ENCODE measurements at places on chromosomes 6 and 20.
A peak's percentile ranks its signal among the peaks of the same experiment; 100 is the strongest.

GRCh38 chr6:39906318-39906761 lies 27.9 kb downstream of the MOCS1 start:
- DNase-seq = no peak

GRCh38 chr6:167750956-167751358 lies 75.8 kb upstream of the AFDN start:
- DNase-seq = no peak

DNA sequence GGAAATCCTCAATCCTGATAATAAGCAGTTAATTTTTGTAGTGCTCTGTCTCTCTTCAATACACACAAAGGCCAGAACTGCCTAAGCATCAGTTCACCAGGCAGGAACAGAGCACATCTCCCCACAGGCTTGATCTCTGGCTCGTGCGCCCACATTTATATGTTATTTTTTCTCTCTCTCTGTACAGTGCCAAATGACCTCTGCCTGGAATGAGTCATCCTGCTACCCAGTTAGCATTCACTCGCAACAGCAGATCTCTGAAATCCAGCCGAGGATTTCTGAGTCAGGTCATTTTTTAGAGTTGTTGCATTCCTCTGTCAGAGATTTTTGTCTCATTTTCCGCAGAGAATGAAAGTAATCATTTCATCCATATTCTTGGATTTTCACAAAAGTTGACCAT lies 107.1 kb downstream of the COL12A1 start:
- no peak for DNase-seq

GRCh38 chr20:13654463-13655023 lies 15.8 kb upstream of the TASP1 start:
- no peak for DNase-seq

DNA sequence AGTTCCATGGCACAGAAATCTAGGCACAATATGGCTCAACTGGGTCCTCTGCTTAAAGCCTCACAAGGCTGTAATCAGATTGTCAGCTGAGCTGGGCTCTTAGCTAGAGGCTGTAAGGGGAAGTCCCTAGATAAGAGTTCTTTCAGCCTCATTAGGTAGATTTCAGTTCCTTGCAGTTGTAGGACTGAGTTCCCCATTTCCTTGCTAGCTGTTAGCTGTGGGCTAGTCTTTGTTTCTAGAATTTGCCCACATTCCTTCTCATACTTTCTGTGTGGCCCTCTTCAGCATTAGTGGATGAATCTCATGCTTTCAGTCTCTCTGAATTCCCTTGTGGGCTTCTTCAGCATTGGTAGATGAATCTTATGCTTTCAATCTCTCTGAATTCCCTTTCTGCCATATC lies 71.0 kb upstream of the MRAP2 start:
- no peak for DNase-seq

DNA sequence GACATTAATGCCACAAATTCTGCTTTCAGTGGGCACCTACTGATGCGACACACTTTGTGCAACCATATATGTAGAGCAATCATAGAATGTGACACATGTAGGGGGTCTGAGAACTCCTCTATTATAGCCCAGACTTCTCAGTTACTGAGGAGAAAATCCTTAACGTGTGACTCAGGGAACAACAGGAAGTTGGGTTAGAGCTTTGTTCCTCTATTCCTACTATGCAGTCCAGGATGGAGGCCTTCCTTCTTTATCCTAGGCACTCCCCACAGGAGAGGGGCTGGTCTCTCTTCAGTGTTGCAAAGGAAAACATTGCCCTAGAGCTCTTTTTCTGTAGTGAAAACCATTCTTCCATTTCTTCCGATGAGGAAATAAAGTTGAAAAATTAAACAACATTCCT lies 39.6 kb upstream of the RCAN2 start:
- no peak for DNase-seq

DNA sequence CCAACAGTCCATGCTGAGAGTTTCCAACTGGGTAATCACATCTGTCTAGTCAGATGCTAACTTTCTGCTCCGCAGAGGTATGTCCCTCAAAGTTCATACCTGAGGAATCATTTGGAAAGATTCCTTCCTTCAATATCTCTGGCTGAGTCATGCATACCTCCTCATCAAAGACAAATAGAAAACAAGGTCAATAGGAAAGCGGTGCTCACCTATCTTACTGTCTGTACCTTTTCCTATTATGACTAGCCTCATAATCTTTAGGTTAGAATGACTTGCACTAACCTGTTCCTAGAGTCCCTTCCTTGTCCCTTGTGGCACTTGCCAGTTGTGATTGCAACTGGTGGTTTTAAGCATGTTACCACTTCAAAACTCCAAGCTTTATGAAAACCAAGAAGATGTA lies 78.2 kb upstream of the PTPRK start:
- DNase-seq = no peak

DNA sequence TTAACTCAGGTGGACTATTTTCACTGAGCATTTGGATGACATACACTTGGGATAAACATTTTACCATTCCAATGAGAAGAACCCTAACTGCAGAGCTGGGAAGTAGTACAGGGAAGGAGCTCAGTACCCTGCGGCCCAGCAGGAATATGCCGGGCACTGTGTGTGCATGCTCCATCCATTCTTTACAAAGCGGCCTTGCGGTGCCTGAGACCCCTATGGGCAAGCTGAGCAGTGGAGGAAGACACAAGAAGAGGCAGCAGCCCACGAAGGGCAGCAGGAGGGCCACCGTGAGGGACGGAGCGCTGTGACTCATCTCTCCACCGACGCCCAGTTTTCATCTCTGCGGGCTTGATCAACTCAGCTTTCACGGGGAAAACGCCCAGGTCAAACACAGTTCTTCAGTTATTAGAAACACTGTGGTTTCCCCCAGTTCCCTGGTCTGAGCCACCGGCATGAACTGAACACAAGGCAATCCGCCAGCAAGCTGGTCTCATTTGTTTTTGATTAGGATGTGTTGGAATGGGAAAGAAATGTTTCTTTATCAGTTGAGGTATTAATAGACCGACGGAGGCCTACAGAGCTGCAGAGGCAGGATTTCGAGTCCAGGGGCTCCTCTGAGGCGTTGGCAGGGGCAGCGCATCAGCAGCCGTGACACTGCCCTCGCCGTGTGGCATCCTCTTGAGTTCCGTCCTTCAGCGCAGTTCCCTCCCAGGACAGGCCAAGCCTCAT lies 44.9 kb downstream of the IRF4 start:
- no peak for DNase-seq

DNA sequence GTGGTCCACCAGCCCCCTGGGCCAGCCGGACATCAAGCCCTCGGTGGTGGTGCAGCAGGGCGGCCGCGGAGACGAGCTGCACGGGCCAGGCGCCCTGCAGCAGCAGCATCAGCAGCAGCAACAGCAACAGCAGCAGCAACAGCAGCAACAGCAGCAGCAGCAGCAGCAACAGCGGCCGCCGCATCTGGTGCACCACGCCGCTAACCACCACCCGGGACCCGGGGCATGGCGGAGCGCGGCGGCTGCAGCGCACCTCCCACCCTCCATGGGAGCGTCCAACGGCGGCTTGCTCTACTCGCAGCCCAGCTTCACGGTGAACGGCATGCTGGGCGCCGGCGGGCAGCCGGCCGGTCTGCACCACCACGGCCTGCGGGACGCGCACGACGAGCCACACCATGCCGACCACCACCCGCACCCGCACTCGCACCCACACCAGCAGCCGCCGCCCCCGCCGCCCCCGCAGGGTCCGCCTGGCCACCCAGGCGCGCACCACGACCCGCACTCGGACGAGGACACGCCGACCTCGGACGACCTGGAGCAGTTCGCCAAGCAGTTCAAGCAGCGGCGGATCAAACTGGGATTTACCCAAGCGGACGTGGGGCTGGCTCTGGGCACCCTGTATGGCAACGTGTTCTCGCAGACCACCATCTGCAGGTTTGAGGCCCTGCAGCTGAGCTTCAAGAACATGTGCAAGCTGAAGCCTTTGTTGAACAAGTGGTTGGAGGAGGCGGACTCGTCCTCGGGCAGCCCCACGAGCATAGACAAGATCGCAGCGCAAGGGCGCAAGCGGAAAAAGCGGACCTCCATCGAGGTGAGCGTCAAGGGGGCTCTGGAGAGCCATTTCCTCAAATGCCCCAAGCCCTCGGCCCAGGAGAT lies 1.0 kb downstream of the POU3F2 start:
- DNase-seq = peak; percentile 42

- DNase-seq = no peak
Measured at GRCh38 chr6:70415660-70416059, 2.4 kb downstream of the FAM135A start.

GRCh38 chr6:9527679-9528286 lies 887.1 kb downstream of the TFAP2A start:
- peak; percentile 30 for DNase-seq
